Esophagus muscularis mucosa (tissue), 4 donors: ENCODE measurements at places on chromosomes 13 and 19. TPM values are rescaled to one million over a fixed set of nuclear protein-coding genes. Genes with fewer than 3 reads are reported as not detected.

The DNMT1 gene
- 33.8 TPM for total RNA-seq

GRCh38 chr19:33194532-33194885 lies 379 bp downstream of the LRP3 start:
- DNase-seq, result no peak

GRCh38 chr19:32318884-32319520 lies 26.4 kb upstream of the ZNF507 start:
- peak; percentile 90 for DNase-seq

DNA sequence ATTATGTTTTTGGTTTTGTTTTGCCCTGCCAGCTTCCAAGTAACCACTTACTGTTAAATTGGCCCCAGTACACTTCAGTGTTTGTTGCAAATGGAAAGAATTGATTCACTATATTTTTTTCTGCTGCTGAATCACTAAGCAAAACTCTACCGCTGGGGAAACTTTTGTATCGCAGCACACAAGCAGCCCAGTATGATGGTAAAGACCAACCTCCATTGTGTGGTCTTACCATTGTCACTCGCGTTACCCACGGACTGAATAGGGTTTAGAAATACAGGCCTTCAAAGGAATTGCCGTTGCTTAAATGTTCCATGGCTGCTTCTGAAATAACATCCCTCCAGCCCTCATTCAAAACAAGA lies 7.9 kb downstream of the SPATA13 start:
- DNase-seq, result no peak

- no peak for DNase-seq
Observed at GRCh38 chr13:38624822-38625221, 62.1 kb upstream of the FREM2 start.

- no peak for DNase-seq
Observed at GRCh38 chr19:4390017-4390566, 10.3 kb downstream of the SH3GL1 start.

DNA sequence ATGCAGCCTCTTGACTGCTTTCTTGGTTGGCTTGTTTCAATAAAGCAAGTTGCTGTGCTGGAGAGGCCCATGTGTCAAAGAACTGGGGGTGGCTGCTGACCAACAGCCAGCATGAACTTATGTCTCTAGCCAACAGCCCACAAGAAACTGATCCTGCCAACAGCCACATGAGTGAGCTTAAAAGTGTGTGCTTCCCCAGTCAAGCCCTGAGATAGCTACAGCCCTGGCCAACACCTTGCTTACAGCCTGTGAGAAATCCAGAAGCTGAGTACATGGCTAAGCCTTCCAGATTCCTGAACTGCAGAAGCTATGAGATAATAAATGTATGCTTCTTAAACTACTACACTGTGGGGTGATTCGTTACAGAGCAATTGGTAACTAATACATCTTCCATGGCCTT lies 38.9 kb upstream of the IPO5 start:
- DNase-seq, result no peak
